ENCODE measurements at places on chromosomes 2 and 18.

GRCh38 chr18:72273025-72273424, 271.1 kb downstream of the CBLN2 start:
- no peak for DNase-seq

DNA sequence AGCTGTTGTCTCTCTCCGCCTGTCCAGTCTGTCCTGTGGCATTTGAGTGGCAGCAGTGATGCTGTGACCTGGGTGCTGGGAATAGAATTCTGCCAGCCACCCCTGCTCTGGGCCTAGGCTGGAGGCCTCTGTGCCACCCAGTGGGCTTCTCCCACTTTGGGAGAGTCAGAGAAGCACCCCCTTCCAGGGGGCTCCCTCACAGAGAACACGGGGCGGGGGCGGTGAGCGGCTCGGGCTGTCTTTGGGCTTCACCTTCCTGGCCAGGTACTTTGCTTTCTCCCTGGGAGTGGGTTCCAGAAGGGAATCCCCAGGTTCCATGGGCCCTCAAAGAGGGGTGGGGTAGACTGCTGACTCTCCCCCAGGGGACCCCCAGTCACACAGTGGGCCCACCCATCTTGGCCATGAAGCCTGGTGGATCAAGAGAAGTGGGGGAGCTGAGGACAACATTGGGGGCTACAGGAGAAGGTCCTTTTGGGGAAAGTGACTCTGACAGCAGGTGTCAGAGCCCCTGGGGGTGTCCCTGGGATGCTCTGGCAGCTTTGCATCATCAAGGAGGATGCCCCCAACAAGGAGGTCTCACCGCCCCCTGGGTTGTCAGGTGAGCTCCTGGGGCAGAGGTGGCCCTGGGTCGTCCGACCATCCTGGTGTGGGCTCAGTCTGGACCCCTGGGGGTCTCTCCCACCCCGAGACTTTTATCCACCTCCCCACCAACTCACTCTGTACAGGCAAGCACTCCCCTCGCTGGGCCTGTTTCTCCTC, 18.8 kb upstream of the BOK start:
- DNase-seq = no peak

- DNase-seq = no peak
These were observed 603.5 kb upstream of the HS6ST1 start for GRCh38 chr2:128922154-128922553.

DNA sequence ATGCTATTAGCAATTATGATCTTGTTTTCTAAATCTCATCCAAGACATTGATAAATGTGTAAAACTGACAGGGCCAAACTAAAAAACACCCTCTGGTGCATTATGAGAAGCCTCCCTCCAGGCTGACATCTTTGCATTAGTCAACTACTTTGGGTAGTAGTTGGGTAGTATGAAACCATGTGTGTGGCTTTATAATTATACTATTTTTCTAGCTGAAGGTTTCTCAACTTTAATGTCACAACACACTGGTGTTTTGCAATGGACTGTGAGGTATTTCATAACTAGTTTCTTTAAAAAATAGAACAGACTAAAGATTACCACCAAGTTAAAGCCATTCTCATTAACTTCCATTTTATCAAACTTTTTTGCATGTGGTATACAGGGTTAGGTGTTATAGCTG, 73.1 kb upstream of the RBMS1 start:
- no peak for DNase-seq

DNA sequence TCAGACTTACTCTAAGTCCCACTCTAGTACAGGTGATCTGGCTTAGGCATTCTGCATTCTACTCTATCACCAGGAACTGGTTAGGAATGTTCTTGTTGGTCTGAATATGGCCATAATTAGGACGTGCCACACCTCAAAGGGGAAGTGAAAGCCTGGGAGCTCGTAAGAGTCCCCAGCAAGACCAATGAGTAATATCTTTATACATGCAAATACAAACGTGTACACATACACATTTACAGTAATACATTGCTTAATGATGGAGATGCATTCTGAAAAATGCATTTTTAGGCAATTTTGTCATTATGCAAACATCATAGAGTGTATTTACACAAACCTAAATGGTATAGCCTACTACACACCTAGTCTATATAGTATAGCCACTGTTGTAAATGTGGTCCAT, 19.5 kb upstream of the ERCC3 start:
- no peak for DNase-seq

- DNase-seq = no peak
These were observed 955.8 kb downstream of the TDRD15 start for GRCh38 chr2:22079583-22079982.
